ENCODE measurements at places on chromosomes 4 and X.

DNA sequence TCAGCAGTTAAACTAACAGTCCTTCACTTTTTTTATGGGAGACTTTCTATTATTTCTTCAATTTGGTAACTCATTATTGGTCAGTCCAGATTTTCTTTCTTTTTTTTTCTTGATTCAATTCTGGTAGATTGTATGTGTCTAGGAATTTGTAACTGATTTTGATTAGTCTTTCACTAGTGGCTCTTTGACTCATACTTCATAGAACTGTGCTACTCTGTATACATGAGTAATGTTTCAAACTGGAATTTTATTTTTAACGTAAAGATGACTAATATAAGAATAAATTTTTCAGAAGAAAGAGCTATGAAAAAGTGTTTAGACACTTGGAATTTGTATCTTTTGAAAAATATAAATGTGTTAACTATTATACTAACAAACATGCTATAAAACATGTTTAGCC lies 813.0 kb downstream of the TRAM1L1 start:
- no peak for DNase-seq

DNA sequence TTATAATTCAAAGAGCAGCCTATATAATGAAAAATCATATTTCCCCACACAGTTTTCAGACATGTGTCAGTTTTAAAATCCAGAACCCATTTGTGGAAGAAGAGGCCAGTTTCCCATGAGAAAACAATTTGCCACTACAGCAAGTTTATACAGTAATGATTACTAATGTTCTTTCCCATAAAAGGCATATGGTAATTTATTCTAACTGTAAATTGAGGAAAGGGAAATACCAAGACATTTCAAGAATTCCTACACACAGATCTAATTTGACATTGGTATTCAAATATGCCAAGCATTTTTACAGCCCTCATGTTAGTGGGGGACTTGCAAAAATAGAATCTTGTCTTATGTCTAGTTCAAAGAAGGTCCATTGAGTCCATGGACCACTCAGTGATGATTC lies 1368.6 kb downstream of the FSTL5 start:
- DNase-seq = no peak

DNA sequence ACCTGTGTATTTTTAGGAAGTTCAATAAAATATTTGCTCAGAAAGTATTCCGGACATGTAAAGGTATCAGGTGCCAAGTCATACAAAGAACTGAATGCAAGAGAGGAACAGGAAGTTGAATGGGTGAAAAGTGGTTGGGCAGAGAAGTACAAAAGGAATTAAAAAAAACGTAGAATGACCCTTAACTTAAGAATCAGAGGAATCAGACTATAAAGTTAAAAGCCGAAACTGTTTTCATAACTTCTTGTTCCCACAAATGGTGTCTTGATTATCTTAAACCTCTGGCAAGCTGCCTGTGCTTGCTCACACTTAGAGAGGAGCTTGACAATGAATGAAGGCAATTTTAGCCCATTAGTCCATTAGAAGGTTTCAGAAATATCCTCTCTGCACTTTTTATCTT lies 81.6 kb upstream of the HHIP start:
- no peak for DNase-seq

DNA sequence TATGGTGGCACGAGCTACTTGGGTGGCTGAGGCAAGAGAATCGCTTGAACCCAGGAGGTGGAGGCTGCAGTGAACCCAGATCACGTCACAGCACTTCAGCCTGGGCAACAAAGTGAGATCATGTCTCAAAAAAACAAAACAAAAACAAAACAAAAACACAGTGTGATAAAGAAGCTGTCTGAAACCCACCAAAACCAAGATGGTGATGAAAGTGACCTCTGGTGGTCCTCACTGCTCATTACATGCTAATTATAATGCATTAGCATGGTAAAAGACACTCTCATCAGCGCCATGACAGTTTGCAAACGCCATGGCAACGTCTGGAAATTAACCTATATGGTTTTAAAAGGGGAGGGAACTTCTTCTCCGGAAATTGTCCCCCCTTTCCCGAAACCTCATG lies 29.4 kb upstream of the OPHN1 start:
- DNase-seq = peak; percentile 60

- DNase-seq = no peak
These were observed 54.5 kb downstream of the RHOH start for GRCh38 chr4:40251366-40251765.

DNA sequence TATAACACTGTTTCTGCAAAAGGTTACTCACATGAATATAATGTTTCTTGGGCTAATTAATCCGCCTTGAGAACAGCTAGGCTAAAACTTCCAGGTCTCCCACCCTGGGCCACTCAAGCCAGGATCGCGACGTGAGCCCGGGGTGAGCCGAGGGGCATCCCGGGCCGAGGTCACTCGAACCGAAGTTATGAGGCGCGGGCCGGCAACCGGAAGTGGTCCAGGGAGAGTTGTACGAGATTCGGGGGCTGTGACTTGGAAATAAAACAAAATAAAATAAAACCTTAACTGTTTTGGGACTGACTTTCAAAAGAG lies 317 bp downstream of the CMC4 start:
- DNase-seq = no peak

GRCh38 chr4:89493367-89493766 lies 185.8 kb upstream of the GPRIN3 start:
- no peak for DNase-seq

GRCh38 chr4:87949961-87950360 lies 25.6 kb upstream of the SPP1 start:
- no peak for DNase-seq

DNA sequence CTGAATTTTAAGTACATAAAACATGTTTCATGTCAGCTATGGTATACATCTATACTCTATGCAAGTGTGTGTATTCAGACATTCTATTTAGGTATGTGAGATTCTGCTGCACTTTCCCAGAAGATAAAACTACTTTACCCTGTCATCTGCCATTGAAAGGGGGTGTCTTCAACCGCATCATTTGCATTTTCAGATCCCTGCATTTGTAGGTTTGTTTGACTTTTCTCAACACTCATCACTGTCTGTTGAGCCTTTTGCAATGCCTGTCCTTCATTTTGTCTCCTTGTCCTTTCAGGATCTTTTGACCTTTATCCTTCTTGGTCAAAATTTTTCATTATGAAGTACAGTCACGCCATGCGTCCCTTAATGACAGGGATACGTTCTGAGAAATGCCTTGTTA lies 103.5 kb downstream of the TMA16 start:
- no peak for DNase-seq

DNA sequence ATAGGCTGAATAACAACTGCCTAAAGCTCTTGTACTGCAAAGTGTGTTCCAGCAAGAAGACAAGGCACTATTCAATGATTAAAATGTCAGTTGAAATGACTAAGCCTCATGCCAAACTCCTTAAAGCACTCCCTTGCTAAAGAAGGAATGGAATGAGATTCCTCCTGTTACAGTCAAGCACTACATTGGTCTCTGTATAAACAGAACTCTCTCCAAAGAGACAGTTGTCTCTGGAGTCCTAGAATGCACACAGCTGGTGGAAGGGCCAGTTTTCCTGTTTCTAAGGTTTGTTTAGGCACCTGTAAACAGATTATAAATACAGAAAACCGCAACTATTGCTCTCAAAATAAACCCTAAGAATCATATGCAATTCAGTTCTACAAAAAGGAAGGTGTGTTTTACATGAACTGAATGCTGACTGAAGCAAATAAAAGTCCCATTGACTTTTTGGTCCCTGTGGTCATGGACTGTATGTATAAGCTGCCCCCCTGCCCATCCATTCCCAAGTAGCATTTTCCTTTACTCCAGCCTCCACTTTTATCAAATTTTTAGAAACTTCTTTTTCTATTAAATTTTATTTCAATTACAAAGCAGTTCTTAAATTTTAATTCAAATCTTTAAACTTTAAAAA lies 47.0 kb downstream of the FAT1 start:
- no peak for DNase-seq

- peak; percentile 79 for DNase-seq
These were observed 10.9 kb upstream of the NALF2 start for GRCh38 chrX:69493193-69493592.

DNA sequence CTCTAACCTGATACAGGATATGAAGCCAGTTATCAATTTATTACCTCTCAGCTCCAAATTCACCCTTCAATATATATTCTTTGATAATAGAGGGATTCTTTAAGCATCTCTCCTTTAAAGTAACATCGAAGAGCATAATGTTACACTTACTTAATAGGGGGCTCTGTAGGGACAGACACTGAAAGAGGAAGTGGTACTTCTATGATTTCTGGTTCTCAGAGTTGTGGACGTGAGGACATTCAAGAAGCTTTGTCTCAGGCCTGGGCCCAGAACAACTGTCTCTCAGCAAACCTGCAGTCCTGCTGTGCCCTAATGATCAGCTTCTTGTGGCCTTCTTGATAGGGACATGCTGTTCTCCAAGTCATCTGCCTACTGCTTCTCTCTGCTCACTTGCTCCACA lies 4.2 kb upstream of the ZXDB start:
- no peak for DNase-seq

DNA sequence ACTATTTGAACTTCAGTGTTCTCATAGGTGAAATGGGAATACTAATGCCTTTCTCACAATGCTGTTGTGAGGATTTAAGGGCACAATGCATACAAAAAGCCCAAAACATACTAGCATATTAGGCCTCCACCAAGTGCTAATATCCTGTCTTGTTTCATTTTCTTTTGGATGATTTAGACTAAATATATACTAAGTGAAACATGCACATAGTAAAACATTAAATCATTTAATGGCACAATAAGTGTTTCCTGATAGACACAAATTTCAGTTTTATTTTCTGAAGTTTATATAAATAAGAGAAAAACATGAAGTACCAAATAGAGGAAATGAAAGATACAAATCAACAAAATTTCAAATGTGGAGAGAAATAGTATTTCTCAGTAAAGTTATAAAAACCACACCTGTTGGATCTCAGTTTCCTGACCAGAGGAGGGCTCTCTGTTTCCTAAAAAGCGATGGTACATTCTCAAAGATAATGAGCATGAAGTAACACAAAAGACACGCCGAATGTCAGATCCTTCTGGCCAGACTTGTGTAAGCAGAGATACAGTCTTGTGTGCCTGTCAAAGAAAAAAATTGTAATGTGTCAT lies 25.1 kb downstream of the DDX60 start:
- DNase-seq = no peak

- no peak for DNase-seq
These were observed 330.3 kb upstream of the FAM241A start for GRCh38 chr4:111814961-111815360.

DNA sequence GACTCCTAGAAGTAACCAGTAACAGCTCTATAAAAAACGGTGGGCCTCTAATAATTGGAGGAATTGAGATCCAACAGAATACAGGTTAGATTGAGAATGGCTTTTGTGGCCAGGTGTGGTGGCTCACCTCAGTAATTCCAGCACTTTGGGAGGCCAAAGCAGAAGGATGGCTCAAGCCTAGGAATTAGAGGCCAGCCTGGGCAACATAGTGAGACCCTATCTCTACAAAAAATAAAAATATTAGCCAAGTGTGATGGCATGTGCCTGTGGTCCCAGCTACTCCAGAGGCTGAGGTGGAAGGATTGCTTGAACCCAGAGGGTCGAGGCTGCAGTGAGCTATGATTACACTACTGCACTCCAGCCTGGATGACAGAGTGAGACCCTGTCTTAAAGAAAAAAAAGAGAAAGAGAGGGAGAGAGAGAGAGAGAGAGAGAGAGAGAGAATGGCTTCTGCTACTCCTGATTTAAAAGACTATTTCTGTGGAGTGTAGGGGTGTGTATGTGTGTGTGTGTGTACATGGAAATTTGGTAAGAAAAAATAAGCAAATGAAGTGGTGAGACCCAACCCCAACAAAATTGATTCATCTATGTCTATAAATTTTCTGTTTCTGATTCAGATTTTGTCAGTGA lies 89.3 kb downstream of the FRMPD4 start:
- DNase-seq = no peak

- DNase-seq = no peak
These were observed 194.3 kb downstream of the ARHGAP24 start for GRCh38 chr4:85669204-85669603.

GRCh38 chr4:71550220-71551165 lies 211.7 kb downstream of the SLC4A4 start:
- no peak for DNase-seq

- no peak for DNase-seq
These were observed 5.8 kb upstream of the CCNA2 start for GRCh38 chr4:121829511-121829910.

- no peak for DNase-seq
These were observed 258.9 kb downstream of the SPANXN1 start for GRCh38 chrX:145506214-145506613.

DNA sequence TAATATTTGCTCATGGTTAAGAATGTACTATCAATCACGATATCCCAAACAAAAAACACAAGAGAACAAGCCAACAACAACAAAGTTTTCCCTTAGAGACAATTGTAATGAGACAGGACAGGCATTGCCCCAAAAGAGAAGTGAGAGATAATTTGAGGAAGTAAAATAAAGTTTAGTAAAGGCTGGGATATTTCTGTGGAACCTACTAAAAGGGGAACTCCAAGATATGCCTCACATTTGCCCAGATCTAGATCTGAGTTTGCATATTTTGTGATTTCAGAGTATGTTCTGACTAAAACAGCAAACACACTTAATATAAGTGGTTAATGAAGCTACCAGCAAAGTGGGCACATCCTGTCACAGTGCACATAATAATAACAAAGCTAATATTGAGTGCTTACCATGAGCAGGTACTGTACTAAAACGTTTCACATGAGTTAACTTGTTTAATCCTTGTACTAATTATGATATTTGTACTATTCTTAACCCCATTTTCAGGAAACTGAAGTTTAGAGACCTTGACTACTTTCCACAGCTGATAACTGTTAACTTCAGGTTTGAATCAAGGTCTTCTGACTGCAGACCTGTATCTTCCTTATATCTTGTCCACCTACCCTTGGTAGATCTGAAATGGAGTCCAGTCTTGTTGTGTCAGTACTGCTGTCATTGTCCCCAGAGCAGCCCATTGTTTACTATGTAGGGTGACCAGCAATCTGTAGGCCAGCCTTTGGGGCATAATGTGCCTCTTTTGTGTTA lies 26.0 kb upstream of the BMP2K start:
- no peak for DNase-seq

DNA sequence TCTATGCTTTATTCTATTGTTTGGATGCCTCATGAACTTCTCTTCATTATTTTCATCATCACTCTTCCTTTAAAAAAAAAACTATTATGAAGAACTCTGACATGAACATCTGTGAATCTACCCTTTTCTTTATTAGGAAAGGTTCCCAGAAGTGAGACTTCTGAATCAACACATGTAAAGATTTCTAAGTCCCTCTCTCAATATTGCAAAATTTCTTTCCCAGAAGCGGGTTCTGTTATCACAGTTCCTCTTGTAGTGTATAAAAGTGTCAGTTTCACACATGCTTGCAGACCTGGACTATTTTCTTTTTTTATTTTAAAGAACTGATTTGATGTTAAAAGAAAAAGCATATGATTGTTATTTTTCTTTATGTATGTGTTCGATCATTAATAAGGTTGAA lies 330.8 kb upstream of the KLF3 start:
- no peak for DNase-seq

- no peak for DNase-seq
These were observed 31.9 kb downstream of the CPEB2 start for GRCh38 chr4:15034071-15034764.

GRCh38 chrX:149476513-149476912 lies 28.6 kb downstream of the IDS start:
- DNase-seq = no peak
